ENCODE measurements at places on chromosomes 12 and 14. TPM values are rescaled to one million over a fixed set of nuclear protein-coding genes. Genes with fewer than 3 reads are reported as not detected.

DNA sequence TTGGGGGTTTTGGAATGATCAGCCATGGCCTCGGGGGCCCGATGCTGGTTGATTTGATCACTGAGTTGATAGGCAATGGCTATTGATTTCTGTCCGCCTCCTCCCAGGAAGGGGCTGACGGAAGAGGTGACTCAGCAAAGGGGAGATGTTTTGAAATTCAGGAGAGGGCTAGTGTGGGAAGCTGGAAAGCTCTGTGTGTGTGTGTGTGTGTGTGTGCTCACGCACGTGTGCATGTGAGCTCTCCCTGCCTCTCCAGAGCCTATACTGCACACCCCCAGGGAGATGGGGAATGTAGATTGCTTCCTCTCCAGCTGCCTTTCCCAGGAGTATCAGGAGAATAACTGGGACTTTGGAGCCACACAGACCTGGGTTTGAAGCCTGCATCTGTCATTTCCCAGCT lies 184.9 kb upstream of the MYL2 start:
- H3K4me3 ChIP-seq, result no peak overlapping the region
- H3K27ac ChIP-seq, result no peak overlapping the region
- peaks cover 5% of the 10 kb centered on the region for H3K27me3 ChIP-seq
- H3K36me3 ChIP-seq, result no peaks in the 10 kb centered on the region
- no peak for DNase-seq

GRCh38 chr14:32244404-32244803 lies 41.3 kb upstream of the RNU6-8 start:
- no peaks in the 10 kb centered on the region for H3K4me1 ChIP-seq
- peaks cover 2% of the 10 kb centered on the region for H3K27me3 ChIP-seq
- no peak overlapping the region for H3K4me3 ChIP-seq
- H3K27ac ChIP-seq, result no peak overlapping the region

The IL31 gene
- not detected for total RNA-seq

The PLA2G1B gene
- not detected for total RNA-seq

The FOXM1 gene
- total RNA-seq, result 24.3 TPM

Data from endothelial cell (in vitro differentiated cells).